Activated CD4-positive, alpha-beta T cell treated with anti-CD3 and anti-CD28 coated beads, Interleukin-2, amount 50 U/mL, for 24 hours (primary cell): ENCODE measurements at places on chromosomes 2 and 18.
A peak's percentile ranks its signal among the peaks of the same experiment; 100 is the strongest.

DNA sequence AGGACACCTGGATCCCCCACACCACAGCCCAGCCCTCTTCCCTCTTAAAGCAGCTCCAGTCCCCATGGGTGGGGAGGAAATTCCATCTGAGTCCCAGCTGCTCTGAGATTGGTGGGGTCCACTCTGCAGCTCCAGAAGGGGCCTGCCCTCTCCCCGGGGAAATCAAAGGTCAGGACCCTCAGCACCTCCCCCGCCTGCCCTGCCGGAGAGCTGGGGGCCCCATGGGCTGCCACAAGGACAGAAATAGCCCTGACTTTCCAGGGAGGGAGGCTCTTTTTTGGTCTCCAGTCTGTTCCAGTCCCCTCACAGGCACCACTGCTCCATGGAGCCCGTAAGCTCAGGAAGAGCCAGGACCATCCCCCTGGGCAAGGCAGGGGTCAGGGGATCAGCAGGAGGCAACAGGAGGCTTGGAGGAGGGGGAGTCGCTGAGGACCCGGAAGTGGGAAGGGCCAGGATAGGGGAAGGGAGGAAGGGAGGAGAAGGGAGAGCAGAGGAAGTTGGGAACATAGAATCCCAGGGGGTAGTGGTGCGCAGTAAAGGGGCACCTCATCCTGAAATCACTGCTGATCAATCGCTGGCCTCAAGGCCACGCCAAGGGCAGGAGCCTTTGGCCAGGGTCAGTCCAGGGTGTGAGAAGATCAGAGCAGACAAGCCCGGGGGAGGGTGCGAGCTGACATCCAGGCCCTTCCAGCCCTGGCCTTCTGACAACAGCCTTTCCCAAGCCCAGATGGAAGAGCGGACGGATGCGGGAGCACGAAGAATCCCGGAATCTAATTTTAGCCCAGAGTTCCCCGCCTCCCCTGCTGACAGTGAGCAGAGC, 7.6 kb downstream of the ADRA2B start:
- no peak for DNase-seq

- peak; percentile 9 for DNase-seq
Measured at GRCh38 chr18:63505566-63506335, 29.0 kb downstream of the SERPINB5 start.

DNA sequence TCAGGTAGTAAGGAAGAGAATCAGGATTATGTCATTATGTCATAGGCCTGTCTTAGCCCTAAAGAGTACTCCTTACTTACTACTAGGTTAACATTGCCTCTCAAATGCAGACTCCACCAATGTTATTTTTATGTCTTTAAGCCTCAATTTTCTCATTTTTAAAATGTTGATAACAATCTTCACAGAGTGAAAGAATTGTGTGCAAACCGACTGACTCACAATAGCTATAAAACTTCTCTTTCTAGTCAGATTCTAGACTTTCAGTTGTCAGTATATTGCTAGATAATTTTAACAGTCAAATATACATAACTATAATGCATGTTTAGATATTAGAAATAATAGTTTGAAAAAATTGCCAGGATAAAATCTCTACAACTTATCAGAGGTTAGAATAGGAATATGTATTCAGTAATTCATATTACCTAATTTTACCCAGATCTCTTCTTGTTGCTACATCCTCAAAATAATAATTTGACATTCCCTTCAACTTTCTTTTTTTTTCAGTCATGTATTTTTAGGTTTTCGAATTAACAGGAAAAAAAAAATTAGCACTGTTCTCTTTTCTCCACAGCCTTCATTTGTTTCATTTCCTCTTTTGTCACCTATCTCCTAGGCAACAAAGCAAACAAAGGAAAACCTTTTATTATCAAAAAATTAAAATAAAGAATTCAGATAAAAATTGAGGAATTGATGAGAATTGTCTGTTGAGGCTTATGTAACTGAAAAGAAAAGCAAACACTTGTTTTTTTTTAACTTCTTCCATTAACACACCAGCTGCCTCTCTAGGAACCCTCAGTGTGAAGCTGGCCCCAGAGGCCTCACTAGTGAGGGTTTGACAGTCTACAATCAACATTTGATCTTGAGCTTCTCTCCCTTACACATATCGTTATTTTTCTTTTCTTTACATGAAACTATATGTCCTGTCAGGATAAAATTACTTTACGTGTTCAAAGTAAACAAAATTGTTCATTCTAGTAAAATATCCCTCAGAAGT, 279.0 kb downstream of the CALCRL start:
- DNase-seq, result no peak

DNA sequence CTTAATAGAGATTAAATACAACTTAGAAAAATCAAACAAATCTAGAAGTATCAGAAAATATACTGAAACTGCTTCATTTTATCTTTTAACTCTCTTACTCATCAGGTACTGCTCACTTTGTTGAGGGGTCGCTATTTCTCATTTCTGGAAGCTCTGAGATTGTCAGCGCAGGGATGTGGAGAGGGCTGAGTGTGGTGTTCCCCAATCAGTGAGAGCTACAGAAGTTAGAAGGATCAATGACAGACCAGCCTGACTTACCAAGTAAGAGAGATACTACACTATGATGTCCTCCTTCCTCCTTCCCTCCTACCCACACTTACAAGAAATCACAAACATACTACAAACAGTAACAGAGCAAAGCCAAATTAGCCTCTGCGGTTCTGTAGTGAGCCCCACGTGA, 8.1 kb downstream of the GCFC2 start:
- DNase-seq, result no peak

GRCh38 chr2:59886759-59887158, 666.7 kb downstream of the BCL11A start:
- no peak for DNase-seq

DNA sequence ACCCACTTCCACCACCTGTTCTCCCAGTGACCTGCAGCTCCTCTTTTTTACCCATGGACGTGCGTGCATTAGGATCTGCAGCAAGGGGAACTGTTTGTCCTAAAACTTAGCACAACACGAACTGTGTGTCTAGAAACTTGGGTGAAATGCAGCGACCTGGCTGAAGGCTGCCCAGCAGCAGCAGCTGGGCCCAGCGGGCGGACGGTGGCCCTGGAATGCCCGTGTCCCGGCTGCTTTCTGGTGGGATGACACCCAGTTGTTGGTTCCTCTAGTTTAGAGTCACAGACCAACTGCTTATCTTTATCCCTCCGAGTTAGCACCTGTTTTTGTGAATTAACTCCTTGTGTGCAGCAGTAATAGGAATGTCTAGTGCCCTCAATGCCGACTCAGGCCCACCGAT, 61.9 kb upstream of the PXDN start:
- DNase-seq, result no peak

GRCh38 chr2:127566576-127566975, 31.1 kb downstream of the MYO7B start:
- no peak for DNase-seq

DNA sequence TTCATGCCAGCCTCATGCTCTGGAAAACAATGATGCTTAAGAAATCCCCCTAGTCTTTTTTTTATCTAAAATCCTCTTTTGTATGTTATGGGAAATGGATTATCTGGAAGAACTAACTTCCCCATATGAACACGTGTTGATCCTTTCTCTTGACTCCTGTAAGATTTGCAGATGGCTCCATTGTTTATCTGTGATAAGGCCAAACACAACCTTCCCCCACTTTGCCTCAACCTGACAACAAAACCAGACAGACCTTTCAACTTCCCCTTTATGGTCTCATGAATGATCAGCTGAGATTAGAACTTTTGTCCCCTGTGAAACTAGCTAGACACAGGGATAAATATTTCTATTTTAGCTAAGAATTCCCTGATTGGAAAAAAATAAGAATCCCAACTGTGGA, 828.0 kb upstream of the CDH2 start:
- no peak for DNase-seq

DNA sequence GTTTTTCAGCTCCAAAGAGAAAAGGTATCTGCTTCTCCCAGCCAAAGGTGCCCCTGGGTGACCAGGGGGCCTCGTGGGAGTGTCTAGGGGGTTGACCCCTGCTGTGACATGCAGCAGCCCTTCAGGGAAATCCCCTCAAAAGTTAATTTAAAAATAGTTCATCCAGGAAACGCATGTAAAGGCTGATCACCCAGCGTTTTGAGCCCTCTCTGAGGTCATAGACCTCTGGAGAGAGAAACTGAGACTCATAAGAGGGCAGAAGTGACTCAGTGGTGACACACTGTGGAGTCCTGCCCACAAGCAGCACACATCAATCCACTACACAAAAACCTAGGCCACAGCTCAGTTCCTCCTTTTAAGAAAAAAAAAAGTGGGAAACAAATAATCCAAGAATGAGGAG, 11.9 kb downstream of the GAL3ST2 start:
- no peak for DNase-seq

DNA sequence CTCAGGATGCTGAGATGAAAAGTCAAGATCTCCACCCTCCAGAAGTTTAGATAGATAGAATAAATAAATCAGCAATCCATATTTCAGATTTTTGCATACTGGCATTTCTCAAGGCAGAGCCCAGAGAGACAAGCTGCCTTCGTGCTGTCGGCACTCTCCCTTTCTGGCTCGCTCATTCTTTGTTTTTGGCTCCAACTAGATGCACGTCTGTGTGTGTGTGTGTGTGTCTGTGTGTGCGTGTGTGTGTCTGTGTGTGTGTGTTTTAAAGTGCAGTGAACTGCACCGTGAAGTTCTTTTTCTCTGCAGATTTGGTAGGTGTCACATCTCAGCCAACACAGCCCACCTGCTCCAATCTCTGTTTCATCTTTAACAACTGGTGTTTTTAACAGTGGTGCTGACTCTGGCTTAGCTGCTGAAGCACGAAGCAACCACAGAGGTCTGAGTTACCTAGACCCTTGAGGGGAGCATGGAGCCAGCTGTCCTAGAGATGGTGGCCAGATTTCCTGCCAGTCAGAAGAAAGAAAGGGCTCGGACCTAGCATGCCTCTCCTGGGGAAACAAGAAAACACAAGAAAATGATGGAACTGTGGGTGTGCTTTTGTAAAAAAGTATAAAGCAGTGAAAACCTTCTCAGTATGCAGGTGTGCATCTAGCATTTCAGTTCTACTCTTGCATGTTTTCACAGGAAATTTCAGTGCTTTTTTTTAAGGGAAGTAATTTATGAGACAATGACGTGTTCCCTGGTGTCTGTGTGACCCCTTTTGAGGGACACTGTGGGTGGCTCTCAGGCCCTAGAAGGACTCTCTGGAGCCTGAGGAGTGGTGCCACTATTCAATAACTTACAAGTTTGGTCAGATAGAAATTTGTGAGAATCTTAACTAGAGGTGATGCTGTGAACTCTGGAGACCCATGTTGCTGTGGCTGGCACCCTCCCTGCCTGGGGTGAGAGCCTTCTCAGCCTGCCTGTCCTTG, 364.3 kb downstream of the RNF144A start:
- no peak for DNase-seq

DNA sequence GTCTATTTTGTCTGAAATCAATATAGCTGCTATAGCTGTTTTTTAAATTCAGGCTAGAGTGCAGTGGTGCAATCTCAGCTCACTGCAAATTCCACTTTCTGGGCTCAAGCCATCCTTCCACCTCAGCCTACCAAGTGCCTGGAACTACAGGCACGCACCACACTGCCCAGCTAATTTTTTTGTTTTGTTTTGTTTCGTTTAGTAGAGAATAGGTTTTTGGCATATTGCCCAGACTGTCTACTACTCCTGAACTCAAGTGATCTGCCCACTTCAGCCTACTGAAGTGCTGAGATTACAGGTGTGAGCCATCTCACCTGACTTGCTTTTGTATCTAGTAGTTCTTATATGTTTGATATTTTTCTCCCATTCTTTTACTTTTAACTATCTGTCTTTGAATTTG, 259.7 kb downstream of the CDH19 start:
- no peak for DNase-seq

GRCh38 chr2:111617299-111618225, 266.4 kb downstream of the ANAPC1 start:
- DNase-seq, result no peak

DNA sequence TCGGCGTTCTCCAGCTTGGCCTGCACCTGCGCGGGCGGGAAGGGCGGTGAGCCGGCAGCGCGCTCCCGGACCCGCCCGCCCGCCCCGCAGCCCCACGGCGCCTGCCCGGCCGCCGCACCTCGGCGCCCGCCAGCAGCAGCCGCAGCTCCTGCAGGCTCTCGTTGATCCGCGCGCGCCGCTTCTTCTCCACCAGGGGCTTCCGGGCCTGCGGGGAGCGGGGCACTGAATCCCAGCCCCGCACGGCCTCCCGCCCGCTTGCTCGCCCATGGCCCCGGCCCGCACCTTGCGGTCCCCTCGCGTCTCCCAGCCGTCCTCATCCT, 335 bp downstream of the HES6 start:
- DNase-seq, result no peak
